ENCODE measurements at places on chromosomes 4 and X.

DNA sequence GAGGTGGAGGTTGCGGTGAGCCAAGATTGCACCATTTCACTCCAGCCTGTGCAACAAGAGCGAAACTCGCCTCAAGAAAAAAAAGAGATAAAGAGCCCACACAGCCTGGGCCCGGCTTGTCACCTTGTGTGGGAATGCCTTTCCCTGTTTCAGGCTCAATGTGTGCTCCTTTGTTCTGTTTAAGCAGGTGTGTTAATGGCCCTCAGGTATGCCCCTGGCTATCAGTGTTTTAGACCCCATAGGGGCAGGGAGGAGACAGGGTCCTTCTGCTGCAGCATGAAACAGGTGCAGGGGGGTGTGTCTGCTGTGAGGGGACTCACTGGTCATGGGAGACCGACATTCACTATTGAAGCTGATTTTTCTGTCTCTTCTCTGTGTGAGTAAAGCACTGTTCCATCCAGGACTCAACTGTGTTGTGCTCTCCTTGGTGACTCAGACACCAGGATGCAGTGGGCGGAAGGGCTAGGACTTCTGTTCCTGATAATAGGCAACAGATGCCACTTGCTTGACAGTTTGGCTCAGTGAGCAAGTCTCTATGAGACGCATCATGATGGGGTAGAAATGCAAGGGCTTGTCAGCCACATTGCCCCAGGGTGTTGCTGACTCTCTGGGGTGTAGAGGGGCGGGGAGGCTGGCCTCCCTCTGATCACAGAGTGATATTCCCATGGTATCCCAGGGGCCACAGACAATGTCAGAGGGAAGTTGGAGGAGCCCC is 15.6 kb upstream of the LAP3 start:
- peaks cover 8% of the 10 kb centered on the region for H3K27me3 ChIP-seq
- H3K27ac ChIP-seq, result no peak overlapping the region
- no peak for DNase-seq
- H3K4me3 ChIP-seq, result no peak overlapping the region
- no peaks in the 10 kb centered on the region for H3K4me1 ChIP-seq

DNA sequence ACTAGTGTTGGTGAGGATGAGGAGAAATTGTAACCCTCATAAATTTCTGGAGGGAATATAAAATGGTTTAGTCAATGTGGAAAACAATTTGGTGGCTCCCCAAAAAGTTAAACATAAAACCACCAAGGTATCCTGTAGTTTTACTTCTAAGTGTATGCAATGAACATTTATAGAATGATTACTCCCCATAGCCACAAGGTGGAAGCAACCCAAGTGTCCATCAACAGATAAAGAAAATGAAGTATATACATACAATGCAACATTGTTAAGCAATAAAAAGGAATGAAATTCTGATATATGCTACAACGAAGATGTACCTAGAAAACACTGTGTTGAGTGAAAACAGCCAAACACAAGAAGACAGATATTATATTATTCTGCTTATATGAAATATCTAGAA is 569.1 kb upstream of the GRID2 start:
- H3K27me3 ChIP-seq, result no peaks in the 10 kb centered on the region
- H3K36me3 ChIP-seq, result no peaks in the 10 kb centered on the region
- no peak for DNase-seq
- H3K4me3 ChIP-seq, result no peak overlapping the region
- no peaks in the 10 kb centered on the region for H3K4me1 ChIP-seq

DNA sequence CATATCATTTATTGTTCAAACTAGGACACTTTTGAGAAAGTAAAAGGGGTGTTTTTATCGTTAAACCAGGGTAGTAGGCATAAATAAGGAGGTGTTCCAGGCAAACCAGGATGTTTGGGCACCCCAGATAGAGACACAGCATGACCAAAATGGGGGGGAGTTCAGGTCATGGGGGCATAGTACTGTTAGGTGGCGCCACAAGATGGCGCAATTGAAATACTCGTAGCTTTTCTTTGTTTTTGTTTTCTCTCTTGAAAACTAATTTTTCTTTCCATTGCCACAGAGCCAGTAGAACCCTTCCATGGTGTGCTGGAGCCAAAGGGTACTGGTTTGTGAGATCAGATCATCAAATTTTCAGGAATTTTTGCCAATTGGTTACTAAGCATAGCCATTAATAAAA is 283.4 kb downstream of the BCOR start:
- peaks cover 31% of the 10 kb centered on the region for H3K4me1 ChIP-seq
- peak; percentile 53 for DNase-seq
- H3K36me3 ChIP-seq, result no peaks in the 10 kb centered on the region
- no peak overlapping the region for H3K27ac ChIP-seq

DNA sequence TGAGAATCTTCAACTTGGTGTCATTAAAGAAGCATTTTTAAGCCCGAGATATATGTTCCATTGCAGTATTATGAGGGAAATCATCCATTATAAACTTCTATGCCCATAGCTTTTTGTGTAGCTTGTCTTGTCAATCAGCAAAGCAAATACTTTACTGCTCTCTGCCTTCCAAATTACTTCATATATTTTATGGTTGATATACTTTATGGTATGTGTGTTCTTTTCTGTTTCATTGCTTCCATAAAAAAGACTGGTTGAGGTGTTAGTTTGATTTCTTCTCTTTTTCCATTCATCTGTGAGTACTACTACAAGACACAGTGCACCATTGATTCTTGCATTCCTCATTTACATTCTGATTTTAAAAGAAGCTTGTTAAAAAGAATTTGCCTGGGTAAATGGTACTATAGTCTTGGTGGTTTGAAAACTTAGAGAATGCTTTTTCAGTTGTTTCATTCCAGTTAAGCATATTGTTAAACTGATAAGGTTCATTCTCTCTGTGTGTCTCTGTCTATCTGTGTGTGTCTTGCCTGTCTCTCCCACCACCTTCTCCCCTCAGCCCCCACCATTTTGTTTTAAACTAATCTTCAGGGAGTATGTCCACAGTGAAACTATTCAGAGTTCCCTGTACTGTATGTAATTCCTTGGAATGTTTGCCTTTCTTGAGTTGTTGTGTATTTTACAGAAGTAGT is 27.1 kb downstream of the STAG2 start:
- DNase-seq, result no peak
- H3K36me3 ChIP-seq, result peaks cover 5% of the 10 kb centered on the region
- no peaks in the 10 kb centered on the region for H3K27me3 ChIP-seq
- H3K27ac ChIP-seq, result no peak overlapping the region
- no peaks in the 10 kb centered on the region for H3K4me1 ChIP-seq

DNA sequence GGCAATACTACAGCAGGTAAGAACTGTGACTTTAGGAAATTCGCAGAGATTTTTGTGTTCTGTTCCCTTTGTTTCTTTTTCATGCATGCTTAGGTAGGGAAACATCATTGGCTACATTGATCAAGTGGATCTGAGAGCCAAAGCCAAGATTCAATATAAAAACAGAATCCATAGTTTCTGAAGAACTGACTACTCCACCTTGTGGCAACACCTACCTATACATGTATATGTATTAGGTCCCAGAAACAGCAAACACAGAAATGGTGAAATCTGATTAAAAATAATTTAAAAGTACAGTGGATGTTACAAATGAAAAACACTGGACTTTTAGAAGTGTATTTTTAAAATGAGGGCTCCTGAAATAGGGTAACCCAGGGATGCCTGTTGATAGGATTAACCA is 322.6 kb upstream of the MAOA start:
- no peaks in the 10 kb centered on the region for H3K4me1 ChIP-seq
- no peak for DNase-seq
- no peak overlapping the region for H3K4me3 ChIP-seq
- H3K36me3 ChIP-seq, result no peaks in the 10 kb centered on the region
- no peak overlapping the region for H3K27ac ChIP-seq

DNA sequence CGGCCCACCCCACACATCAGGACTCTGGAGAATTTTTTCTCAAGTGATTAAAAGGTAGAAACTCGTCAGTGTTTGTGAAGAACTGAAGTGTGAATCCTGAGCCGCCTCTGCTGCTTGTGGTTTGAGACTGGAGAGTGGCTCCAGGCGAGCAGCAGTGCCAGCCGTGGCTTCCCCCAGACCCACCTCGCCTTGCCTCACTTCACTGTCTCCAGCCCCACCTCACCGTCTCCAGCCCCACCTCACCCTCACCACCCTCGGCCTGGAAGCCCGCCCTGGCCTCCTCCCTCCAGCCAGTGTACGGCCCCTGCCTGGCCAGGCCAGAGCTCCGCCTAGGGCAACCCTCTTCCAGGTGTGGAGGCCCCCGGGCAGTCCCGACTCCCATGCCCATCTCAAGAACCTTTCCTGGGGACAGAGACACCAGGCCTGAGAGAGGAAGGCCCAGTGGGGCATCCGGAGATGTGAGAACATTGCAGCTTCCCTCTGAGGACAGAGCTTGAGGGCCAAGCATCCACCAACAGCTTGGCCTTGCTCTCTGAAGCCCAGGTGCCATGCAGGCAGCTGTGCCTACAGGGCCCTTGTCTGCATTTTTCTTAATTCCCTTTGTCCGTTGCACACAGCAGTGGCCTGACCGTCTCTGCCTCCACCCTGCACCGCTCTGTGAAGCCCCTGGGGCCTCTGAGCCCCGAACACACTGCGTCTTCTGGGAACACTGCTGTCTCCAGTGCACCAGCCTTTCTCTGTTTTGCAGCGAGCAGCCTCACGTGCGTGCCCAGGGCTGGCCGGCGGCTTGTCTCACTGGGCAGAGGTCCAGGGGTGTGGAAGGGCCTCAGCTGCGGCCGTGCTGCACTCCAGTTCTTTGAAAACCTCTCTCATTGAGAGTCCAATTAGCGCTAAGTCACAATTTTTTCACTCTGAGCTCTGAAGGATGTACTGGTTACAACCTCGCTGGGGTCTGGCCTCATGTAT is 13.8 kb downstream of the SH3BP2 start:
- no peak overlapping the region for H3K27ac ChIP-seq
- H3K4me1 ChIP-seq, result peaks cover 5% of the 10 kb centered on the region
- H3K36me3 ChIP-seq, result no peaks in the 10 kb centered on the region
- H3K27me3 ChIP-seq, result no peaks in the 10 kb centered on the region

DNA sequence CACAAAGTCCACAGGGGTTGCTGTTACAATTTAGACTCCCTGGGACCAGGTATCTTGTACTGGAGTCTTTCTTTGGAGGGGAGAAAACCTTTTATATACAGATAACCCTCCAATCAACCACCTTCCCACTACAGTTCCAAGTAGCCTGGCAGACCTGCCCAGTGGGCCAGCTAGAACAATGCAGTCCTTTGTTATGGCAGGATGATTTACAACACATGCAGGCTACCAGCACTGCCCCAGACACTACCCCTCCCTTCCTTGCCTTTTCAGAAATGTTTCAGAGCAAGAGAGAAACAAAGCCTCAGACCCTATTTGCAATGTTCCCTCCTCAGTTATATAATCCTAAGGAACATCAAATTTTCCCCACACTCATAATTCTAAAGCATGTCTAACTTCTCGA is 11.1 kb downstream of the RASL11B start:
- H3K36me3 ChIP-seq, result no peaks in the 10 kb centered on the region
- H3K27ac ChIP-seq, result no peak overlapping the region
- DNase-seq, result no peak
- peaks cover 13% of the 10 kb centered on the region for H3K4me1 ChIP-seq
- no peak overlapping the region for H3K4me3 ChIP-seq

DNA sequence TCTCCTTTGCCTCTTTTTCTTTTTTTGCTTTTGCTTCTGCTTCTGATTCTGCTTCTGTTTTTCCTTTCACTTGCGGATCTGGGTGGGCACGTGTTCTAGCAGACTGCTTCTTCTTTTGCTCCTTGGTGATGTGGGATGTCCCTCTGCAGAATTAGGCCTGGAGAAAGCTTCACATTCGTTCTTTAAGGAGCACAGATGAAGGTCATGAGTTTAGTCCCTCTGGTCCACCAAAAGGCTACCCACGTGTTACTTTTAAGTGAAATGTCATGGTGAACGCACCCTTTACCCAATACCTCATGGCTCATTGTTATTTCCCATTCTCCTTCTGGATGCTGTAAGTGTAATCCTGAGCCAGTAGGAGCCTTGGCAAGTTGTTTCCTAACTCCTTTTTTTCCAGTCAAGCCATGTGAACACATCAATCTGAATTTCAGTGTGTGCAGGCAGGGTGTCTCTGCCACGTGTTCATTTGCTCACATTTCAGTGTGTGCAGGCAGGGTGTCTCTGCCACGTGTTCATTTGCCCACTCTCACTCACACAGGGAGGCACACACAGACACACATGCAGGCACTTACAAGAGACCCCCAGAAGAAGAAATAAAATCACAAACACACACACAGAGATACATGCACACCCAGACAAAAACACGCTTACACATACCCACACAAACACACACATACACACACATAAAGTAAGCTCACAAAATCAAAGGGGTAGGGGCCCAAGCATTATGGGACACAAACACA is 36.9 kb downstream of the NBDY start:
- no peaks in the 10 kb centered on the region for H3K27me3 ChIP-seq
- peaks cover 18% of the 10 kb centered on the region for H3K36me3 ChIP-seq
- H3K4me3 ChIP-seq, result no peak overlapping the region

DNA sequence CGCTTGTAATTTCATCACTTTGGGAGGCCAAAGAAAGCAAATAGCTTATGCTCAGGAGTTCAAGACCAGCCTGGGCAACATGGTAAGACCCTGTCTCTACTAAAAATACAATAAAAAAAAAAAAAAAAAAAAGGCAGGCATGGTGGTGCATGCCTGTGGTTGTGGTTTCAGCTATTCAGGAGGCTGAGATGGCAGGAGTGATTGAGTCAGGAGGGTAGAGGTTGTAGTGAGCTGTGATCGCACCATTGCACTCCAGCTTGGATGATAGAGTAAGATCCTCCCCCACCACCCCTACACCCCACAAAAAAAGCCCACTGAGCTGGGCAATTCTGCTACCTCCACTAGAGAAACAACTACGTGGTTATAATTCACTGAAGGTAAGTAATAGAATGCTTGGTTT is 118.8 kb upstream of the PCDH18 start:
- no peaks in the 10 kb centered on the region for H3K27me3 ChIP-seq
- H3K4me3 ChIP-seq, result no peak overlapping the region
- H3K36me3 ChIP-seq, result no peaks in the 10 kb centered on the region
- H3K27ac ChIP-seq, result no peak overlapping the region
- H3K4me1 ChIP-seq, result no peaks in the 10 kb centered on the region

DNA sequence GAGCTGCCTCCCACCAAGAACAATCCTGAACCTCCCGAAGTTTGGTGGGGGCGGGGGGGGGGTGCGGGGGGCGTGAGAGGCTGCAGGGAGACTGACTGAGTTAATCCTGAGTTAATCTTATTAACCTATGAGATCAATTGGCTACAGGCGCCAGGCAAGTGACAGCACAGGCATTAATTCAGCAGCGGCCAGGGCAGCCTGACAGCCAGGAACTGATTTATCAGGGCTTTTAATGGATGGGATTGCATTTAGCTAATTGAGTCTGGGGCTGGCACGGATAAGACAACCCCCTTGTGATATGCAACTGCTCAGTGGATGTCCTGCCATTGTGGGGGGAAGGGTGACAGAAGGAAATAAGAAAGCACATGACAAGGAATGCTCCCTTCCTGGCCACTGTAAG is 16.3 kb downstream of the RTL5 start:
- no peak overlapping the region for H3K4me3 ChIP-seq

GRCh38 chrX:32137525-32137924 is 1065.7 kb upstream of the FTHL17 start:
- no peaks in the 10 kb centered on the region for H3K27me3 ChIP-seq
- H3K4me3 ChIP-seq, result no peak overlapping the region
- H3K4me1 ChIP-seq, result no peaks in the 10 kb centered on the region
- peak; percentile 4 for DNase-seq
- H3K36me3 ChIP-seq, result no peaks in the 10 kb centered on the region
- H3K27ac ChIP-seq, result no peak overlapping the region

GRCh38 chr4:99300934-99301333 is 10.1 kb upstream of the ADH1A start:
- no peaks in the 10 kb centered on the region for H3K36me3 ChIP-seq
- H3K27me3 ChIP-seq, result no peaks in the 10 kb centered on the region
- no peak overlapping the region for H3K27ac ChIP-seq
